ENCODE measurements at places on chromosomes 12 and 14.
A peak's percentile ranks its signal among the peaks of the same experiment; 100 is the strongest.

GRCh38 chr12:28974166-28974565 lies 174.9 kb upstream of the FAR2 start:
- DNase-seq = no peak

DNA sequence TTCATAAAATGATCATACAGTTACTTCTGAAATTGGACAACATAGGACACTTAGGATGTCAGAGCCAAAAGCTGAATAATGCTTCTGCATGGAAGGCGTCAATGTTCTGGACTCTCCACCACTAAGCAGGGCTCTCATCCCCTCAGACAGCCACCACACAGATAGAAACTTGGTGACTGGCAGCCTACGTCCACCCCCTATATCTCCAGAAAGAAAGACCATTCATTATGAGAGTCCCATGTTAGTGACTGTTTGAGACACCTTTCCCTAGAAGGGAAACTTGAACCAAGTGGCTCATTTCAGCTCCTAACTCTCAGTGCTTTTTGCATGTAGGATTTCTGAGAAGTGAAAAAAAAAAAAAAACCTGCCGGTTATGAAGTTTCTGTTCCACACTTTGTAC lies 251.0 kb upstream of the FKBP4 start:
- no peak for DNase-seq

DNA sequence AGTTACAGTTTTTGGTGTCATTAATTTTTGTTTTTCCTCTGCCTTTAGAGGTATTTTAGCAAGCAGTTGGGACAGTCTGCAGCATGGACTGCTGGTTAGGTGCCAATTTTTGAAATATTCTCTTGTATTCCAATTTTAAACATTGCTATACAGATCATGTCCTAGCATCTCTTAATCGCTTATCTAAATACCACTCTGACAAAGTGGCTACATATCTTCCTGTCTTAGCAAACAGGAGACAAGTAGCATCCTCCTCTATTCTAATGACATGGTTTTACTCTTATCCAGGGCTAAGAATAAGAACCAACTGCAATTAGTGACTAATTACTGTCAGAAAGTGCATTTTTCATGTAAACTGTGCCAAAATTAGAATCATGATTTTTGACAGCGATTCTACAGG lies 117.8 kb upstream of the ATP2B1 start:
- no peak for DNase-seq

DNA sequence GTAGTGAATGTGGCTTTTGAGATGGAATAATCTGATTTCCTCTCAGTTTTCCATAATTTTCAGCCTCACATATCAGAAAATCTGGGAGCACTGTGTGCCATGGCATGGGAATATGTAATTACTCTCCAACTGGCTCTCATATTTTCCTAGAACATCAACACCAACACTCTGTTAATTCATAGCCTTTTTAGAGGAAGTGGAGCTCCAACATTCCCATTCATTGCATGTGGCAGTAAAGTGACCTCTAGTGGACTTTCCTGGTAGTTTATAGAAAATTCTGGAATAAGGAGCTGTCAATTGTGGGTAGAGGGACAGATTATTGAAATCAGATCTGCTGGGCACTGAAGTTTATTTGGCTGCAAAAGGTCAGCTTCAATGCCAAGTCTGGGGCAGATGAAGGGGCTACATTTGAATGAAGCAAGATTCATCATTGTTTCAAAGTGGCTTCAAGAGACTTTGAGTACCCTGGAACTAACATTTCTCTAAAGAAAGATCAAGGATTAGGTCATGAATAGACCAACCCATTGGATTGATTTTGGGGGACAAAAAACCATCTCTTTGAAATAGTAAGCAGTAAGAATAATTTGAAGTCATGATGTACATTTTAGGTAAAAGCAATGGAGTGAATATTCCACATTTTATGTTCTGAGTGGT lies 23.6 kb upstream of the USP44 start:
- no peak for DNase-seq

GRCh38 chr14:88385212-88386101 lies at the start of gene SPATA7:
Gene SPATA7, plus strand, starts transcription at chr14:88385657. Its CDS starts 162 bp downstream, at chr14:88385819.
- peak; percentile 95 for DNase-seq

DNA sequence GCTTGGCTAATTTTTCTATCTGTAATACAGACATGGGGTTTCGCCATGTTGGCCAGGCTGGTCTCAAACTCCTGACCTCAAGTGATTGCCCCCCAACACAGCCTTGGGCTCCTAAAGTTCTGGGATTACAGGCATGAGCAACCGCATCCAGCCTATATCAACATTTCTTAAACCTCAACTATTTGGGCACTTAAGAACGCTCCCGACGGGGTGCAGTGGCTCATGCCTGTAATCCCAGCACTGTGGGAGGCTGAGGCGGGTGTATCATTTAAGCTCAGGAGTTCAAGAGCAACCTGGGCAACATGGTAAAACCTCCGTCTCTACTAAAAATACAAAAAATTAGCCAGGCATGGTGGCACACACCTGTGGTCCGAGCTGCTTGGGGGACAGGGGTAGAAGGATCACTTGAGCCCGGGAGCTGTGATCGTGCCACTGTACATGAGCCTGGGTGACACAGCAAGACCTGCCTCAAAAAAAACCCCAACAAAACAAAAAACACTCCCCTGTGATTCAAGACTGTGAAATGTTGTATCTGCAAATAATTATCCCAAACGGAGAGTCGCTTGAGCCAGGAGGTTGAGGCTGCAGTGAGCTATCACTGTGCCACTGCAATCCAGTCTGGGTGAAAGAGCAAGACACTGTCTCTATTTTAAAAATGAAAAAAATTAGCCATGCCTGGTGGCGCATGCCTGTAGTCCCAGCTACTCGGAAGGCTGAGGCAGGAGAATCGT lies 21.5 kb downstream of the PPTC7 start:
- no peak for DNase-seq

DNA sequence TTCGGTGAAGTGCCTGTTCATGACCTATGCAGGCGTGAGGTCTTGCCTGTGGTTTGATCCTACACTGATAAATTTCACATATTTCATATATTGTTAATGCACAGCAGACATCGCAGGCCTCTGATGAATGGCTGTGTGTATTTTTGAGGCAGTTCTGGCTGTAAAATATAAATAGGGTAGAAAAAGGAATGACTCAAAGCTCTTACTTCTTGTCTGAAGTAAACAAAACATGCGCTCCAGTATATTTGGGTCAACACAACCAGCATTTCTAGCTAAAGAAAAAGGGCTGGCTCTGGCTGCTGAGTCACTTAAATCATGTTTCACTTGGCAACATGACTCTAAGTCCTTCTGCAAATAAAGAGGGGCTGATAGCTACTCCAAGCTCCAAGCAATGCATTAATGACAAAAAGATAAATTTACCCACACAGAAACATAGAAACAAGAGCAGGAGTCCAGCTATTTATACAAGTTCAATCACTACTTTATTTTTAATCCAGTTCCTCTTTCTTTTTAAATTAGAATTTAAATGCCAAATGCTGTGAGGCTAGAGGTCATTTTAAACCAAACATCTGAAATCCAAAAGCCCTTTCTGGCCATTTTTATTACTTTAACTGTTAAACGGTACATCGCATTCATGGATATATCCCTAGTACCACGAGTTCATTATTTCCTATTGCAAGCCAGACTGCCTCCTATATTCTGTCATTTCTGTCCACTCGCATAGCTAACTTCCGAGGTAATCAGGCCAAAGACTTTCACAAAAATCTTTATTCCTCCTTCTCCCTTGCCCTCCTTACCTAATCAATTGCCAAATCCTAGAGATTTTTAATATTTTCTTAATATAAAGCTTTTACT lies 54.3 kb upstream of the TMCC3 start:
- no peak for DNase-seq

DNA sequence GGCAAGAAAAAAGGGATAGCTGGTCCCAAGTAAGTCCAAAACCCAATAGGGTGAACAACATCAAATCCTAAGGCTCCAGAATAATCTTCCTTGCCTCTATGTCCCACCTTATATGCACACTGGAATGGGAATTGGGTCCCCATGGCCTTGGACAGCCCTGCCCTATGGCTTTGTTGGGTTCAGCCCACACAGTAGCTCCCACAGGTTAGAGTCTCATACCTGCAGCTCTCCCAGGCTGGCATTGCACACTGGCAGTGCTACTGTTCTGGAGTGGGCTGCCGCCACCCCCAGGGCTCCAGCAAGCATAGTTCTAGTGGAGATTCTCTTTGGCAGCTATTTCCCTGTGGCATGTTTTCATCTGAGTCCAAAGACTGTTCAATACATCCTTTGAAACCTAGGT lies 352.4 kb upstream of the CLEC14A start:
- DNase-seq = no peak

GRCh38 chr14:45125754-45126153 lies 8.5 kb downstream of the FKBP3 start:
- no peak for DNase-seq

DNA sequence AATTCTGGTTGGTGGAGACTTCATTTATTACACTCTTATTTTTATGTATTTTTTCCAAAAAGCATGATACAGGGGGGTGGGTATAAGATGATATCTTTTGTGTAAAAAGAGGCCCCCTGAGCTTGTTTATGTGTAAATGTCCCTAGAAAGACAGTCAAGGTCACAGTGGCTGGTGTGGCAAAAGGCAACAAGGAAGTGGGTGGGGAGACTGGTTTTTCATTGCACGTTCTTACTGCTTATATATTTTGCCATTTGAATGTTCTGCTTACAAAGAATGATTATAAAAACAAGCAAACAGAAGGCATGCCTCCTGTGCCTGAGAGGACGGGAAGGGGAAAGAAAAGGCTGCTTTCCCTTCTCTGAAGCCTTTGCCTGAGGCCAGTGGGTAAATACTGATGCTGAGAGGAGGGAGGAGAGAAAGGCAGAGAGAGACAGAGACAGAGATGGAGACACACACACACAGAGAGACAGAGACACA lies 24.1 kb upstream of the ADIPOR2 start:
- no peak for DNase-seq

- no peak for DNase-seq
These were observed 32.7 kb upstream of the PELI2 start for GRCh38 chr14:56085471-56085870.

- no peak for DNase-seq
These were observed 1286.5 kb downstream of the TMEM121 start for GRCh38 chr14:106812788-106813476.

GRCh38 chr12:20800160-20800559 lies 10.3 kb upstream of the SLCO1B3 start:
- no peak for DNase-seq

GRCh38 chr12:51020448-51021182 lies 5.6 kb downstream of the SLC11A2 start:
- no peak for DNase-seq

DNA sequence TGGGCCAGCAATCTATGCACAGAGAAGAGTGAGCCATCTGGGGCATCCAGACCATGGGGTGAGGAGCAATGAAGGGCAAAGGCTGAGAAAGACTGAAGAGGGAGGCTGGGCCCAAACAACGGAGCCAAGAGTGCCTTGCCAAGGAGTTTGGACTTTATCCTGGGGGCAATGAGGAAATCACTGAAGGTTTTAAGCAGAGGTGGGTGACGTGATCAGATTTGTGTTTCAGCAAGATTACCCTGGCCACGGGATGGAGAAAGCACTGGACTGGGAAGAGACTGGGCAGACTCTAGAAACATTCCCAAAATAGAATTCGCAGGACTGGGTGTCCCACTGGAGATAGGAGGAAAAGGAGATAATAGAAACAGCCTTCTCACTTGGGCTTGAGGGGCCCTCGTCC lies 65.3 kb downstream of the DPF3 start:
- DNase-seq = no peak

DNA sequence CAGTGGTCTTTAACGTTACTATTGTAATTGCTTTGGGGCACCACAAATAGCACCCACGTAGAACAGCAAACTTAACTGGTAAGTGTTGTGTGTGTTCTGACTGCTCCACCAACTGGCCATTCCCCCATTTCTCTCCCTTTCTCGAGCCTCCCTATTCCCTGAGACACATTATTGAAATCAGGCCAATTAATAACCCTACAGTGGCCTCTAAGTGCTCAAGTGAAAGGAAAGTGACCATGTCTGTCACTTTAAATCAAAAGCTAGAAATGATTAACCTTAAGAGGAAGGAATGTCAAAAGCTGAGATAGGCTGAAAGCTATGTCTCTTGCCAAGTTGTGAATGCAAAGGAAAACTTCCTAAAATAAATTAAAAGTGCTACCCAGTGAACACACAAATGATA lies 22.3 kb downstream of the PPP1R13B start:
- DNase-seq = no peak

DNA sequence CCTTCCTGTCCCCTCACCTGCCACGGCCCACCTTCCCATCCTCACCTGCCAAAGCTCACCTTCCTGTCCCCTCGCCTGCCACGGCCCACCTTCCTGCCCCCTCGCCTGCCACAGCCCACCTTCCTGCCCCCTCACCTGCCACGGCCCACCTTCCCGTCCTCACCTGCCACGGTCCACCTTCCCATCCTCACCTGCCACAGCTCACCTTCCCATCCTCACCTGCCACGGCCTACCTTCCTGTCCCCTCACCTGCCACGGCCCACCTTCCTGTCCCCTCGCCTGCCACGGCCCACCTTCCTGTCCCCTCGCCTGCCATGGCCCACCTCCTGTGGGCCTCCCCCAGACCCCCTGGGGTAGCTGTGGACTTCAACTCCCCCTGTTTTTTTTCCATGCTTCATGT lies 48.8 kb upstream of the GPR68 start:
- DNase-seq = no peak

DNA sequence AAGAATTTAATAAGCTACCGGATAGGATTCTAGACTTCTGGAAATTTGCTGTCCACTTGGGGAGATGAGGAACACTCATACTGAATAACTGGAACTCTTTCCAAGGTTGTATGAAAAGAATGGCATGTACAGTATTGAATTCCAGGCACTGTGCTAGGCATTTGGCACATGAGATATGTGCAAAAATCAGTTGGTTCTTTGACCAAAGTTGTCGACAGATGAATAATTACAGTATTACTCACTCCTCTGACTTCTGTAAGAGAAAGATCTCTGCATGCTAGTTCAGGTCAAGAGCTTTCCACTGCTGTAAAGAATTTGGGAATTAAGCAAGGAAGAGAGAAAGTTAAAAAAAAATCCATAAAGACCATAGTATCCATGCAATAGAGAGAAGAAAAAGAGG lies 764.7 kb downstream of the BCL11B start:
- no peak for DNase-seq

DNA sequence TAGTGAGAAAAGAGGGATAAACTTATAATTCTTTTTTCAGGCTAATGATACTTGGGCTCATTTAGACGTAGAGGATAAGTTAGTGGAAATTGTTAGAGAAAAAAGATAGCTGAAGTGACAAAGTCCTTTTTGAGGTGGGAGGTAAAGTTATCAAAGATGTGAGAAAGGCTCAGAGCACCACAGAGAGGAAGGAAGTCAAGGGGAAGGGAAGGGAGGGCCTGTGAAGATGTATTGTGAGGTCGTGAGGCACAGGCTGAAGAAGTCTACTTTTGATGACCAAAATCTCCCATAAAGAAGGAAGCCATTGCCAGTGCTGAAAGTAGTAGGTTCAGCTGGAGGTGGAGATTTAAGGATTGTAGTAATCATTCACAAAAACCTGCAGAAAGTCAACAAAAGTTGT lies 19.4 kb upstream of the PTGDR start:
- no peak for DNase-seq

DNA sequence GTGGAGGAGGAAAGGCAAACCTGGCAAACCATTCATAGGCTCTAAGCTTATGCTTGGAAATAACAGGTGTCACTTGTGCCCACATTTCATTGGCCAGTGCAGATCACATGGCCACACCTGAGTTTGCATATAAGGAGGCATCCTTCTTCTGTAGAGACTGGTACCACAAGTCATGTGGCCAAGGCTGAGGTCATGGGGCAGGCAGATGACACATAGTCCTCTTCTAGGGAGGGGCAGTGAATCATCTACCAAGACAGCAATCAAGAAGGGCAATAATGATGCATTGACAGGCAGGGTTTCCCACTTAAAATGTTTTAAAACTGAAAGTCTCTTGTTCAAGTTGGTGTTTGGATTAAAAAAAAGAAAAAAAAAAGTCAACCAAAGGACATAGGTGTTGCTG lies 77.3 kb downstream of the DAAM1 start:
- no peak for DNase-seq

Measured in right forelimb (tissue), 1 donor.